Uterus (tissue), 4 donors: ENCODE measurements at places on chromosomes 2 and 18. TPM values are rescaled to one million over a fixed set of nuclear protein-coding genes. Genes with fewer than 3 reads are reported as not detected.
A peak's percentile ranks its signal among the peaks of the same experiment; 100 is the strongest.

- DNase-seq = peak; percentile 86
- H3K27ac ChIP-seq = peak overlapping the region; percentile 3
- H3K36me3 ChIP-seq = no peaks in the 10 kb centered on the region
- H3K27me3 ChIP-seq = no peaks in the 10 kb centered on the region
Measured at GRCh38 chr2:191927319-191927867, 80.5 kb upstream of the CAVIN2 start.

- H3K4me3 ChIP-seq = no peak overlapping the region
- H3K27ac ChIP-seq = no peak overlapping the region
- no peaks in the 10 kb centered on the region for H3K36me3 ChIP-seq
- H3K4me1 ChIP-seq = no peaks in the 10 kb centered on the region
Measured at GRCh38 chr2:67877301-67877700, 185.5 kb downstream of the C1D start.

DNA sequence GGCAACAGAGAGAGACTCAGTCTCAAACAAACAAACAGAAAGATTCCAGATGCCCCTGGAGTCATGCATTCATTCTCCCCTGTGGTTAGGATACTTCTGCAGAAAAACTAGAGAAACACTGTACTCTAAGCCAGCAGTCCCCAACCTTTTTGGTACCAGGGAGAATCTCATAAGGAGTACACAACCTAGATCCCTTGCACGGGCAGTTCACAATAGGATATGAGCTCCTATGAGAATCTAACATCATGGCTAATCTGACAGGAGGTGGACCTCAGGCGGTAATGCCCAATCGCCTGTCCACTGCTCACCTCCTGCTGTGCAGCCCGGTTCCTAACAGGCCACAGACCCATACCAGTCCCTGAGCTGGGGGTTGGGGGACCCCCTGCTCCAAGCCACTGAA, 18.3 kb downstream of the PSME4 start:
- H3K27ac ChIP-seq = no peak overlapping the region
- H3K36me3 ChIP-seq = no peaks in the 10 kb centered on the region
- H3K4me1 ChIP-seq = peaks cover 6% of the 10 kb centered on the region
- no peaks in the 10 kb centered on the region for H3K27me3 ChIP-seq
- no peak for DNase-seq
- H3K4me3 ChIP-seq = no peak overlapping the region

GRCh38 chr18:25560369-25560768, 208.4 kb upstream of the ZNF521 start:
- no peak for DNase-seq
- no peaks in the 10 kb centered on the region for H3K27me3 ChIP-seq
- no peak overlapping the region for H3K27ac ChIP-seq
- no peaks in the 10 kb centered on the region for H3K36me3 ChIP-seq

- no peaks in the 10 kb centered on the region for H3K27me3 ChIP-seq
- H3K4me3 ChIP-seq = no peak overlapping the region
- H3K27ac ChIP-seq = peak overlapping the region; percentile 81
Measured at GRCh38 chr2:16656784-16657391, 8.7 kb downstream of the CYRIA start.

- no peaks in the 10 kb centered on the region for H3K4me1 ChIP-seq
- no peaks in the 10 kb centered on the region for H3K36me3 ChIP-seq
- H3K27me3 ChIP-seq = no peaks in the 10 kb centered on the region
- H3K27ac ChIP-seq = no peak overlapping the region
- no peak overlapping the region for H3K4me3 ChIP-seq
Measured at GRCh38 chr2:196290569-196290968, 119.2 kb upstream of the STK17B start.

- no peaks in the 10 kb centered on the region for H3K4me1 ChIP-seq
- no peaks in the 10 kb centered on the region for H3K36me3 ChIP-seq
- H3K27ac ChIP-seq = no peak overlapping the region
Measured at GRCh38 chr2:119934319-119934718, 78.6 kb upstream of the EPB41L5 start.

GRCh38 chr18:30450927-30451326, 591.6 kb downstream of the DSC3 start:
- no peaks in the 10 kb centered on the region for H3K4me1 ChIP-seq
- no peak overlapping the region for H3K27ac ChIP-seq
- H3K36me3 ChIP-seq = no peaks in the 10 kb centered on the region

DNA sequence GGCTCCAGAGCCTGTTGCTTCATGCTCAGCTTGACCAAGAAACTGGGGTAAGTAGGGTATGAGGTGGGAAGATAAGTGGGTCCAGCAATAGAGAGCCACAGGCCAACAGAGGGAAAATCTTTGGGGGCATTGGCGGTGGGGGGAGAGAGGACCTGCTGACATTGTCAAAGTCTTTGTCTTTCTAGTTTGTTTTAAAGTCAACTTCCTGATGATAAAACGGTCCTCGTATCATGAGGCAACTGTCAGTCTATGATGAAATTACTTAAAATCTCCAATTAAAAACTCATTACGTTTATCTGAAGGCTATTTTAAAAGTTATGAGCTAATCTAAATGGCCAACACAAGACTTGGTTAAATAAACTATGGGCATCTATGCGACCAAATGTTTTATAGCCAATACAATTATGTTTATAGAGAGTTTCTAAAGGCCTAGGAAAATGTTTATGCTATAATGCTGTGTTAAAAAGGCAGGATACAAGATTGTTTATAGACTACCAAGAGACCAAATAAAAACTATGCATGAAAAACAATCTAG, 84.4 kb upstream of the CD28 start:
- no peaks in the 10 kb centered on the region for H3K36me3 ChIP-seq
- no peak overlapping the region for H3K27ac ChIP-seq
- H3K27me3 ChIP-seq = no peaks in the 10 kb centered on the region
- DNase-seq = no peak
- no peak overlapping the region for H3K4me3 ChIP-seq
- H3K4me1 ChIP-seq = no peaks in the 10 kb centered on the region

DNA sequence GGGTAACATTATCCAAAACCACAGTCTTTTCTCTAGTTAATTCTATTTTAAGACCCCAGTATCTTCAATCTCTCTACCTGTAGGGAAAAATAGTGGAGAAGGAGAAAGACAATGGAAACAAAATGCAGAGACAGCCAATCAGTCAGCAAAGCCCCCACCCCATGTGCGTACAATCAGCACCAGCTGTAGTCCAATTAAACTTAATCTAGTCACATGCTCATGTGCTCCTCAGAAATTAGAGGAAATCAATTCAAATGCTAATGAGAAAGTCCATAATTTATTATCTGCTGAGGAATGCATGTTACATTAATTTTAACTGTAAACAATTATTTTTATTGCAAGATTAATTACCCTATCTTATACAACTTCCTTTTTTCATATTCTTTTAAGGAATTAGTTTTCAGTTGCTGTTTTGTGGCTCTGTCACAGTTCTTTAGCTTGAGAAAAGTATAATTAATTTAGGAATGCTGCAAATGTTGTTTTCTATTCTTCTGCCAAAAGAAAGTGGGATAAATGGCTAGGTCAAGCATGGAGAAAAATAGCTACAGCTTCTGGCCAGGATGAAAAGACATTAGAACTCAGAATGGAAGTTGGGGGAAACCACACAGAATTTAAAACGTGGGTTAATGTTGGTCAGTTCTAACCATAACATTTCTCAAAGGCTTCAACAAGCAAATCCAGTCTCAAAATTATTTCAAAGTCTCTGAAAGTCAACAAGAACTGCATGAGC, 232.4 kb upstream of the HNRNPA3 start:
- H3K27me3 ChIP-seq = no peaks in the 10 kb centered on the region
- H3K4me3 ChIP-seq = no peak overlapping the region
- DNase-seq = no peak
- no peaks in the 10 kb centered on the region for H3K4me1 ChIP-seq
- no peaks in the 10 kb centered on the region for H3K36me3 ChIP-seq

GRCh38 chr2:178723786-178724346, 83.4 kb downstream of the TTN start:
- no peaks in the 10 kb centered on the region for H3K27me3 ChIP-seq
- no peak overlapping the region for H3K4me3 ChIP-seq
- no peaks in the 10 kb centered on the region for H3K36me3 ChIP-seq
- H3K27ac ChIP-seq = no peak overlapping the region
- H3K4me1 ChIP-seq = no peaks in the 10 kb centered on the region

DNA sequence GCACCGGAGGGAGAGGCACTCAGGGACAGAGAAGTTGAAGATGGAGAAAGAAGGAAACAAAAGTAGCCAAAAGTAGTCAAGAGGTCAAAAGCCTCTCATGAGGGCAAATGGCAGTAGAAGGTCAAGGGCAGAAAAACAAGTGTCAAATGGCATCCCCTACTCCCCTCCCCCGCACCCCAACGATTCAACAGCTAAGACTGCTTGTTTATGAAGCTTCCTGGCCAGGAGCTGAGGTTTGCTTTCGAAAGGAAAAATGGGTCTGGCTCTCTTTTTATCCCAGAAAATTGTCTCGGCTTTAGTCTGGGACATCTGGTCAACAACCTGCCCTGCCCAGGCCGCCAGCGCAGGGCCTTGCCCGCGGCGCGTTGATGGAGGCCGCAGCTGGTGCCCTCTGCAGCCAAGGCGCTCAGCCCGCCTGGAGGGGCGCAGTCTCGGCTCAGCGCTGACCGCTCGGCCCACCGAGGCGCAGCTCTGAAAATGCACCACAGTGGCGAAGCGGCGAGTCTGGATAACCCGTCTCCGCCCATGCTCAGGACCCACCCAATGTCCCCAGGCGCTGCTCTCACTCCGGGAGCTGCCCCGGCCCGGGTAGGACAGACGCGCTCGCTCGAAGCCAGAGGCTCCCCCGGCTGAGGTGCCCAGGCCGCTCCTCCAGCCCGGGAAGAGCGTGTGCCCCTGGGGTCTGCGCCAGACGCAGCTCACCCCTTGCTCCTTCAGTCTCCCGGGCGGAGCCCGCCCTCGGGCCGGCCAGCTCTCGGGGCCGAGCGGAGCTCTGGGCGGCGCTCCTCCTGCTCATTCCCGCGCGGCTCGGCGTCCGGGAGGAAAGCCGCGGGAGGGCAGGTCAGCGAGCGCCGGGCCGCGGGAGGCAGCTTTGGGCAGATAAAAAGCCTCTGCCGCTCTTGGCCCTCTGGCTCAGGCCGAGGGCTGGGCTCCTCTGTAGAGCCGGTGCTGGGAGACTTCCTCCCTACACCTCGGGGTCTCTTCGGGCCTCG, 1.8 kb upstream of the TBR1 start:
- peak overlapping the region; percentile 38 for H3K4me3 ChIP-seq
- H3K4me1 ChIP-seq = peaks cover 6% of the 10 kb centered on the region

- no peak overlapping the region for H3K27ac ChIP-seq
- no peaks in the 10 kb centered on the region for H3K27me3 ChIP-seq
- DNase-seq = no peak
- no peak overlapping the region for H3K4me3 ChIP-seq
Measured at GRCh38 chr18:52572036-52573000, 232.3 kb downstream of the DCC start.

MREG gene
- total RNA-seq = 5.0 TPM

POTEC gene
- not detected for total RNA-seq

IL1RL1 gene
- total RNA-seq = 12.3 TPM

SIGLEC15 gene
- not detected for total RNA-seq

CCBE1 gene
- 1.5 TPM for total RNA-seq

MALL gene
- total RNA-seq = 0.59 TPM

MFSD2B gene
- not detected for total RNA-seq
